NCI-H460 (cell line): ENCODE measurements at places on chromosomes 12 and 14. TPM values are rescaled to one million over a fixed set of nuclear protein-coding genes. Genes with fewer than 3 reads are reported as not detected.
A peak's percentile ranks its signal among the peaks of the same experiment; 100 is the strongest.

Gene A2ML1
- total RNA-seq = not detected in 2 replicates

Gene TESPA1
- not detected in 2 replicates for total RNA-seq

Gene SIX4
- 10.8 and 11.3 TPM in 2 replicates for total RNA-seq

Gene RNASE1
- total RNA-seq = not detected in 2 replicates

Gene RNASE2
- not detected in 2 replicates for total RNA-seq

GRCh38 chr12:77007476-77007875 is 57.9 kb downstream of the E2F7 start:
- no peak for DNase-seq

DNA sequence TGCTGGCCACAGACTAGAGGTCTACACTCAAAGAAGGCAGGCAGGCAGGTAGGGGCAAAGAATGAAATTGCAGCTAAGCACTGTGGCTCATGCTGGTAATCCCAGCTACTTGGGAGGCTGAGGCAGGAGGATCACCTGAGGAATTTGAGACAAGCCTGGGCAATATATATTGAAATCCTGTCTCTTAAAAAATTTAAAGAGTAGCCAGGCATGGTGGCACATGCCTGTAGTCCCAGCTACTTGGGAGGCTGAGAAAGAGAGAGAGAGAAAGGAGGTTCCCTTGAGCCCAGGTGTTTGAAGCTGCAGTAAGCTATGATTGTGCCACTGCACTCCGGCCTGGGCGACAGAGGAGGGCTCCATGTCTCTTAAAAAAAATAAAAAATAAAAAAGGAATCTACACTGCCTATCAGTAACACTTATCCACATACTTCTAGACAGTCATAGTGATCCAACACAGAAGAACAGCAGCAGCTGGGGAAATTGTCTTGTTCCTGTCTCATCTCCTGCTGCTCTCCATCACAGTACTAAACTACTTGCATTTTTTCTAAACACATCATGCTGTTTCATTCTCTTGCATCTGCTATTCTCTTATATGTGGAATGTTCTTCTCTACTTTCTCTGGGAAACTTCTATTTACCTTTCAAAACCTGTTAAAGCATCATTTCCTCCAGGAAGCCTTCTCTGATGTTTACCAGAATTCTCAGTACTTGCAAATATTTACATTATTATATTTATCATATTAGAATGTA is 57.2 kb downstream of the ATF7 start:
- DNase-seq = peak; percentile 70

GRCh38 chr12:49672301-49673217 is 34.6 kb downstream of the FMNL3 start:
- no peak for DNase-seq

- DNase-seq = peak; percentile 27
Measured at GRCh38 chr12:74415633-74416032, 122.0 kb upstream of the ATXN7L3B start.

- no peak for DNase-seq
Measured at GRCh38 chr14:22602862-22603261, 4.8 kb downstream of the ABHD4 start.

- no peak for DNase-seq
Measured at GRCh38 chr14:22822016-22822570, 6.9 kb upstream of the SLC7A7 start.

GRCh38 chr12:131894981-131895639 is 688 bp downstream of the ULK1 start:
- no peak for DNase-seq

DNA sequence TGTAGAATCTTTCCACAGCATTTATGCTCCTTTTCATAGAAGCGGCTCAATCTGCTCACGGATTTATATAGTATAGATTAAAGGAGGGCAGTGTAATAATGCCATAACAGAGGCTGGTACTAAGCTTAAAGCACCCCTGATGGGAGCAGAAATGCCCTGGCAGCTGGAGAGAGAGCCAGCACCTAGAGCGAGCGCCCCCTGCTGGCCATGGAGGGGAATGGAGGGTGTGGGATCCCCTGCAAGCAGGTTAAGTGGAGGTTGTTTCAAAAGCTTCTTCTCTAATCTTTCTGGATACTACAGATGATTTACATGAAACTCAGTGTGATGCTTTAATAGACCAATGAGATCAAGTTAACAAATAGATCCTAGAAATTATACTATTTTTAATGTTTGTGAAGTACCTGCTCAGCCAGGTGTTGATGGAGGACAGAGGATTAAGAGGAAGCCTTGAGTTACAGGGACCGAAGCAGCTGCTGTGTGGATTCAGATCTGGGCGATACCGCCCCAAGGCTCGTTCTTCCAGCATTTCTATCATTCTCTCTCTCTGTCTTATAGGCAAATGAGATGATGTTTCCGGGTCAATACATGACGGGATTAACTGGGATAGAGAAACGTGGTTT is 1519.3 kb upstream of the TMEM132C start:
- peak; percentile 18 for DNase-seq

DNA sequence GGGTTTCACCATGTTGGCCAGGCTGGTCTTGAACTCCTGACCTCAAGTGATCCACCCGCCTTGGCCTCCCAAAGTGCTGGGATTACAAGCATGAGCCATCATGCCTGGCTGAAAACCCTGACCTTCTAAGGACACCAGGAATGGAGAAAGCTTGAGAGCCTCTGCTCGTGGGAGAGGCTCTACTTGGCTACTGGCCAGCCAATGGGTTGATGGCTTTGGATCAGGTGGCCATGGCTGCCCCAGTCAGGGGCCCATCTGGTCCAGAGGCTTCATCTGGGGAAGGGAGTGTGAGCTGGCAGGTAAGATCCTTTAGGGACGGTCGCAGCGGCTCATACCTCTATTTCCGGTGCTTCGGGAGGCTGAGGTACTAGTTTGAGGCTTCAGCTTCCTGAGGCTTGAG is 42.5 kb upstream of the PPP1CC start:
- DNase-seq = no peak

- no peak for DNase-seq
Measured at GRCh38 chr12:115199831-115200230, 515.9 kb upstream of the TBX3 start.

DNA sequence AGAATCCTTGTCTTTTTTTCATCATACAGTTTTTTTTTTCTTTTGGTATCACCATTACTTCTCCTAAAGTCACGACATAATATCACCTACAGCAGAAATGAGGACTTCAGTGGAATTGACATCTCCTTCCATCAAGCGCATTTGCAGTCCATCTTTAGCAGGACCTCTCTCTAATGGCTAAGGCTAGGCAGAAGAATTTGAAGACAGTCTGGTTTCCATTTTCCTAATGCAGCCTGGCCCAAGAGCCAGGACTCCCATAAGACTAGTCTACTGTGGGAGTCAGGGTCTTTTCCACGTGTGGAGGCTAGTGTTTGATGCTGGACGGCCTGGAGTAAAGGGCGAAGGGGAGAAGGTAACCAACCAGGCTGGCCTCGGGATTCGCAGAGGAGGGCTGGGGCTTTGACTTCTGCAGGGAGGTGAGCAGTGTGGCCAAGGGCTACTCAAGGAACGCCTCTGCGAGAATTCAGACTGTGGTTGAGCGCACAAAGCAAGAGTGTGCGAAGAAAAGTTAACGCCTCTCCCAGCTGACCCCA is 769 bp upstream of the ZNF740 start:
- DNase-seq = no peak

GRCh38 chr12:11834931-11835330 is 185.5 kb downstream of the ETV6 start:
- DNase-seq = no peak

- DNase-seq = no peak
Measured at GRCh38 chr14:103819503-103820307, 27.7 kb downstream of the PPP1R13B start.

GRCh38 chr12:131827961-131828534 is at the start of gene MMP17:
MMP17 (plus strand) TSS chr12:131828393; CDS start chr12:131828495, 102 bp downstream.
- DNase-seq = peak; percentile 60

GRCh38 chr14:68713782-68714181 is 79.1 kb downstream of the ZFP36L1 start:
- DNase-seq = no peak

- no peak for DNase-seq
Measured at GRCh38 chr12:117538926-117539325, 177.5 kb upstream of the NOS1 start.

DNA sequence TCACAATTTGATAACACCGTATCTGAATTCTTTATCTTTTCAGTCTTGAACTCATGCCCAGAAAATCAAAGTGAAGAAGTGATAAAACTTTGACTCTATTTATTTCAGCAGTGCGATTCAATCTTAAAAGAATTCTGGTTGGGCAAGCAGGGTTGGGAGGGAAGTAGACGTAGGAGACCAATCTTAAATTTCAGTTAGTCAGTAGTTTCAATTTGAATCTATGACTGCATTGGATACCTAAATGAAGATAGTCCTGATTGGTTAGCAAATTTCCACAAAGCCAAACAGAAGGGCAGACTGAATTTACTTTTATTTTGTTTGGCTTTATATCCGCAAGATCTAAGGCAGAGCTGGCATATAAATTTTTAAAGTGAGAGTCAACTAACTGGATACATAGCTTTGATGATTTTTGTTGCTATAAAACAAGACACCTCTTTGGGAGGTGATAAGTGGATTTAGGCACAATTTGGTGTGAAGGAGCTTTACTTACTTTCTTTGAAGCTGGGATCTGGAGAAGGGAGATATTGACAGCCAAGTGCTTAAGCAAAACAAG is 2.6 kb downstream of the ACSS3 start:
- DNase-seq = peak; percentile 52

DNA sequence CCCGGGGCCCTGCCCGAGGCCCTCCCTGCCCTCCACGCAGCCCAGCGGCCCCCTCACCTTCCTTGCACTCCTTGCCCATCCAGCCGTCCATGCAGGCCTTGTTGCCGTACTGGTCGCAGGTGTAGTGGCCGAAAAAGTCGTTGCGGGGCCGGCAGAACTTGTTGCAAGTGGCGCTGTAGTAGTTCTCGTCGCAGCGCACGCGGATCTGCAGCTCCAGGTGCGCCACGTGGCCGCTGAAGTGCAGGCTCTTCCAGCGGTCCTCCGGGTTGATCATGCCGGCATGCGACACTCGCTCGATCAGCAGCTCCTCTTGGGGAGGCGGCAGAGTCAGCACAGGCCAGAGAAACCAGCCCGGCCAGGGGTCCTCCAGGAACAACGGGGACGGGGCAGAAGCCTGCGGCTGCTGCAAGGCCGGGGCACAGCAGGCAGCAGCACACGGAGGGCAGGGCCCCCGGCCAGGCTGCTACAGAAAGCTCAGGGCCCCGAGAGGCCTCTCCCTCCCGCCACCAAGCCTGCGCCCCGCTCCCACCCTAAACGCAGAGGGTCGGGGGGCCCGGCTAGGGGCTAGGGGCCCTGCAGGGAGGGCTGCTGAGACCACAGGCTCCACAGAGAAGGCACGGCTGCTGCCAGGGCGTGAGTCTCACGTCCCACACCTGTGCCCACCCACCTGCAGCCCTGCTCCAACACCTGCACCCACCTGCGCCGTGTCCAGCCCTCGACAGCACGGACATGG is 12.7 kb downstream of the JAG2 start:
- no peak for DNase-seq

GRCh38 chr14:22180045-22180444 is 409.0 kb downstream of the DAD1 start:
- DNase-seq = no peak

GRCh38 chr14:101127224-101127623 is 223.7 kb upstream of the RTL1 start:
- DNase-seq = no peak

DNA sequence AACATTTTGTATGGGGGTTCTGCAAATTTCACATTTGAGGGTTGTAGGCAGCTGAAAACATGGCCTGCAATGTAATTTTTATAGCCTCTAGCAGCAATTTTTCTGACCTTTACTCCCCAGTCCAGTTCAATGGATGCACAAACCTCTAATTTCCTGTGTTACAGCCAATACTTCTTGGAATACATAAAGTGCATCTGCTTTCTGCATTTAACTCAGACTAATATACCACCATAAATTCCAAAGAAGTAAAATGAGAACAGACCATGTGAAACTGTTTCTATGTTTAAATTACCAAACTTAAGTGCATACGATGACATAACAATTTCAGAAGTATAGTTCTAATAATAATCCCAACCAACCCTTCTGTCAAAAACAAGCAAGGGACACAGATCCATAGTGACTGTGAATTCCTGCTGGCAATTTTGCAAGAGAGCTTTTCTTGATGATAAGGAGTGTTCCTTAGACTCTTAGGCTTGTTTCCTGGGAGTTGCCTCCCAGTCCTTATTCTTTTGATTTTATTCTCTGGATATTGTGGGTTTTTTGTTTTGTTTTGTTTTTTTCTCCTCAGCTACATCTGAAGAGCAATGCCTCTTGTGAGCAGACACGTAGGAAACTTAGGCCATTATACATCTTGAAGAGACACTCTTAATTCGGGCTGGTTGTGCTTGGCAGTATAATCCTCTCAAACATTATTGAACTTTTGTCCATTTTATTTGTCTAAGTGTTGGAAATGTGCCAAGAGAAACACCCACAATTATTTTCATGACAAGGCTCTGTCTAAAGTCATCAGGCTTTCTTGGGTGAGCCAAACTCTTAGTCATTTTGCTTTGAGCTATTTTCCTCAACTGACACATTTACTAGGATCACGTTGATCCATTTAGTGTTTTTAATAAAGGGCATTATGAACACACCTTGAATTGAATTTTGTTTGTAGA is 51.3 kb upstream of the RERGL start:
- no peak for DNase-seq

DNA sequence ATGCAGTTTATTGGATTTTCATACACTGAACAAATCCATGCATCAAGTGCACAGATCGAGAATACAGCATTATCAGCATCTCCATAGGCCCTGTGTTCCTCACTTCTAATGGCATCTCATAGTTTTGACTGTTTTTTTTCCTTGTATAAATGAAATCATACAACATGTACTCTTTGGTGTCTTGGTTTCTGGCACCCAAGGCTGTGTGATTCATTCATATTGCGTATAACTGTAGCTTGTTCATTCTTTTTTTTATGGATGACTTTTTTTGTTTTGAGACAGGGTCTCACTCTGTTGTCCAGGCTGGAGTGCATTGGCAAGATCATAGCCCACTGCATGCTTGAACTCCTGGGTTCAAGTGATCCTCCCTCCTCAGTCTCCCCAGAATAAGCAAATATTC is 14.3 kb downstream of the RASSF8 start:
- DNase-seq = no peak

DNA sequence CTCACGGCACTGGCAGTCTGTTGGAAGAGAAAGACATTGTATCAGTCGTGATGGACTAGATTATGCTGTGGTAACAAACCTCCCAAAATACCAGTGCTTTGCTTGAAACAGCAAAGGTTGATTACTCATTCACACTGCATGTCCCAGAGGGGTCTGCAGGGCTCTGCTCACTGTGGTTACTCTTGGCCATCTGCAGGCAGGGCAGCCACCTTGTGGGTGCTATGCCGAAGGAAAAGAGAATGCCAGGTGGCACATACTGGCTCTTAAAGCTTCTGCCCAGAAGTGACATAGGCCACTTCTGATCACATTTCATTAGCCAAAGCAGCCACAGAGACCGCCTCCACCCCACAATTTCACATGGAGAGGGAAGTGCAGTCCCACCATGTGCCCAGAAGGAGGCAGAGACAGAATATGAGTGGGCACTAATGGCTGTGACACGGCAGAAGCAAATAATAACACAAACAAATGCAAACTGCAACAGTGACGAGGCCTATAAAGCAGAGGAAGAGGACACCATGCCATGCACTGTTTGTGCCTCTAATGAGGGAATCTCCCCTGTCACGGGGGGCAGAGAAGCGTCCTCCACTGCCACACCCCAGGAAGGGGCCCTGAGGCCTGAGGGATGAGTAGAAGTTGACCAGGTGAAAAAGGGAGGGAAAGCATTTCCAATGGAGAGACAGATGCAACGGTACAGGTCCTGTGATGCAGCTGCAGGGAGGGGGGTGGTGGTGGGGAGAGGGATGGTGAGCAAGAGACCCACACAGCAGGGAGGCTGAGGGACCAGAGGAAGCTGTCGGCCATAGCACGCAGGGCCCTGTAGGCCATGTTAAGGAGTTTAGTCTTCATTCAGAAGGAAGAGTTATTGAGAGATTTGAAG is 51.7 kb upstream of the KICS2 start:
- peak; percentile 39 for DNase-seq
